ENCODE measurements at places on chromosomes 4 and X.

GRCh38 chr4:178140326-178140915 is 698.2 kb upstream of the AGA start:
- no peak overlapping the region for H3K4me3 ChIP-seq
- H3K36me3 ChIP-seq = no peaks in the 10 kb centered on the region
- H3K27ac ChIP-seq = no peak overlapping the region

DNA sequence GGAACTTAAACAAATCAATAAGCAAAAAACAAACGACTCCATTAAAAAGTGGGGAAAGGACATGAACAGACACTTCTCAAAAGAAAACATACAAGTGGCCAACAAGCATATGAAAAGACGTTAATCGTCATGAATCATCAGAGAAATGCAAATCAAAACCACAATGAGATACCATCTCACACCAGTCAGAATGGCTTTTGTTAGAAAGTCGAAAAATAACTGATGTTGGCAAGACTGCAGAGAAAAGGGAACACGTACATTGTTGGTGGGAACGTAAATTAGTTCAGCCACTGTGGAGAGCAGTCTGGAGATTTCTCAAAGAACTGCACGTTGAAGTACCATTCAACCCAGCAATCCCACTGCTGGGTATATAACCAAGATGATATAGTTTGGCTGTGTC is 23.7 kb downstream of the NEUROG2 start:
- no peak overlapping the region for H3K4me3 ChIP-seq
- no peak for DNase-seq
- H3K27me3 ChIP-seq = no peaks in the 10 kb centered on the region
- H3K36me3 ChIP-seq = no peaks in the 10 kb centered on the region
- no peaks in the 10 kb centered on the region for H3K4me1 ChIP-seq

GRCh38 chrX:31115398-31115797 is 43.6 kb upstream of the FTHL17 start:
- no peaks in the 10 kb centered on the region for H3K36me3 ChIP-seq
- no peak overlapping the region for H3K4me3 ChIP-seq
- no peaks in the 10 kb centered on the region for H3K27me3 ChIP-seq
- no peak for DNase-seq
- no peak overlapping the region for H3K27ac ChIP-seq
- no peaks in the 10 kb centered on the region for H3K4me1 ChIP-seq

- no peaks in the 10 kb centered on the region for H3K36me3 ChIP-seq
- H3K4me1 ChIP-seq = no peaks in the 10 kb centered on the region
- no peak overlapping the region for H3K27ac ChIP-seq
- H3K4me3 ChIP-seq = no peak overlapping the region
These were observed 152.2 kb downstream of the GRID2 start for GRCh38 chr4:92455951-92456350.

DNA sequence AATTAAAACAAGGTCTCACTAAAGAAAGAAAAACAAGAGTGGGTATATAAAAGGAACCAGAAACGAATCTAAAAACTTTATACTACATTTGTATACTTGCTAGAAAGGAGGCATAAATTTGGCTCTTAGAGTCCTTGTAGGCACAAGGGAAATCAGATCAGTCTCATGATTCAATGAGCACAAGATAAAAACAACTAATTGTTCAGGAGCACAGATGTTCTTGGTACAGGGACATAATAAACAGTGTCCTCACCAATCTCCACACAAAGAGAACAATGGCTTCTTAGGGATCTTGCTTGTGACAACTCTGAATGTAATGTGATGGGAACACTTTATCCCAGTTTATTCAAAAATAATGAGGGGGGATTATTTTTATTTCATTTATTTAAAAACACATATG is 28.3 kb downstream of the TMEM144 start:
- no peak overlapping the region for H3K4me3 ChIP-seq
- no peak overlapping the region for H3K27ac ChIP-seq
- DNase-seq = no peak
- H3K36me3 ChIP-seq = no peaks in the 10 kb centered on the region
